ENCODE measurements at places on chromosomes 1 and 21.

GRCh38 chr1:23825762-23826522 is 713 bp upstream of the HMGCL start:
- no peak for DNase-seq

GRCh38 chr1:152681616-152682015 is 4.3 kb upstream of the LCE2B start:
- no peak for DNase-seq

DNA sequence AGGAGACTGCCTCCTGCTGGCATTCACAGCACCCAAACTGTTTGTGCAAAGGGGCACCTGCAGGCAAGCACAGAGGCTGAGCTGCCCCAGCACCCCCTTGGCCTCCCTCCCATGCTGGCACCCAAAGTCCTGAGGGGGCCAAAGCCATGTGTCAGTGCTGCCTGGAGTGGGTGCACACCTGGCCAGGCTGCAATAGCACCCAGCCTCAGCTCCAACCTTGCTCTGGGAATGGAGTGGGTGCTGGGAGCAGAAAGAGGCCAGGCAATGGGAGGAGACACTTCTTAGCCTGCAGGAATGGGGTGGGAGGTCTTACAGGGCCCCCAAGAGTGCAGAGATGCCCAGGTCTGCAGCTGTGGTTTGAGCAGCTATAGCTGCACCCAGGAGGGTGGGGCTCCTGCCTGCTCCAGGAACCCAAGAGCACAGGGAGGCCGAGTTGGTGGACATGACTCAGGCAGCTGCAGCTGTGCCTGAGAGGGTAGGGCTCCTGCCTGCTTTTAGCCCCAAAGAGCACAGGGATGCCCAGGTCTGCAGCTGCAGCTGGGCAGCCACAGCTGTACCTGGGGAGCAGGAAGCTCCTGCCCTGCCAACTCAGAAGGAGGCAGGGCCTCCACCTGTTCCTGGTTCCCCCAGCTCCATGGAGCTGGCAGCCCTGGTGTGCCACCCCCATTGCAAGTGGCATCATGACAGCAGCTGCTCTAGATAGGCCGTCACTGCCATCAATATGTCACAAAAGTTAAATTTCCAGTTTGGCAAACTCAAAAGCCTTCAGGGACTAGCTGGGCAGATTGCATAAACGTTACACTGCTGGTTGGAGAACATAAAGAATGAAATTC is 5.3 kb upstream of the CHD1L start:
- no peak for DNase-seq

GRCh38 chr1:113732802-113733201 is 26.5 kb downstream of the PHTF1 start:
- DNase-seq, result no peak

DNA sequence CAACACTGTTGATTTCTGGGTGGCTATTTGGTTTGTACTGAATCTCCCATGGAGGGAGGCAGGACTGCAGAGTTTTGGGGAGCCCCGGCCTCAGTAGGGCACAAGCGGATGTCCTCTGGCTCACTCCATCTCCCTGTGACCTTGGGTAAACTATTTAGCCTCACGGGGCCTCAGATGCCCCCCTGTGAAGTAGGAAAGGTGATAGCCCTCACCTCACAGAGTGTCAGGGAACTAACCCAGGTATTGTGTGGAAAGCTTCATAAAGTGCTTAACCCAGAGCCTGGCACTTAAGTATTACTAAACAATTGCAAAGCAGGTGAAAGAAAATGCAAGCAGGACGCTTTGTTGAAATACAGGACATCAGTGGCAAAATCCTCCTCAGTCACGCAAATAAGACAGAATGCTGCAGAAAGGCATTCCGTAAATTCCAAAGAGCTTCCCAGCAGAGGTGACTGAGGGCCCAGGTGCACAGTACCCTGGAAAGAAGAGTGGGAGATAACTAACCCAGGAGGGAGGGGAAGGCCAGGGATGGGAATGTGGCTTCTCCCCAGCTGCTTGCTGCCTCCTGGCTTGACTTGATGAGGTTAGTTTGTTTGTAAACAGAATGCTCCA is 436.3 kb downstream of the PRDM2 start:
- DNase-seq, result no peak

GRCh38 chr1:46183079-46183847 is 7.0 kb upstream of the P3R3URF start:
- DNase-seq, result peak; percentile 97

DNA sequence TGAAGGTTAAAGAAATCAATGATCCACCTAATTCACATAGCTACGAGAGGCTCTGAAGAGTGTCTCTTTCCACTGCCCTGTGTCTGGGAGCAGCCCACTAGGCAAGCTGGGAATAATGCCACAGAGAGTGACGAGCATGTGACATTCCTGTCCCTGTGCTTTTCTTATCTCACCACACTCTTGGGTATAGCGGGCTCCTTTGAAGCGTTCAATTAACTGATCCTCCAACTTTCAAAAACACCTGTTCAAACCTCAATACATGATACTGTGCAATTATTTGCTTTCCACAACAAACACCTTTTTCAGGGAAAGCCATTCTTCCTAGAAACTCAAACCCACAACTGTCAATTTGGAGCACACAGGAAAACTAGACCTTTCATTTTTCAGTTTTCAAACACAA is 43.4 kb downstream of the PLPP3 start:
- no peak for DNase-seq

DNA sequence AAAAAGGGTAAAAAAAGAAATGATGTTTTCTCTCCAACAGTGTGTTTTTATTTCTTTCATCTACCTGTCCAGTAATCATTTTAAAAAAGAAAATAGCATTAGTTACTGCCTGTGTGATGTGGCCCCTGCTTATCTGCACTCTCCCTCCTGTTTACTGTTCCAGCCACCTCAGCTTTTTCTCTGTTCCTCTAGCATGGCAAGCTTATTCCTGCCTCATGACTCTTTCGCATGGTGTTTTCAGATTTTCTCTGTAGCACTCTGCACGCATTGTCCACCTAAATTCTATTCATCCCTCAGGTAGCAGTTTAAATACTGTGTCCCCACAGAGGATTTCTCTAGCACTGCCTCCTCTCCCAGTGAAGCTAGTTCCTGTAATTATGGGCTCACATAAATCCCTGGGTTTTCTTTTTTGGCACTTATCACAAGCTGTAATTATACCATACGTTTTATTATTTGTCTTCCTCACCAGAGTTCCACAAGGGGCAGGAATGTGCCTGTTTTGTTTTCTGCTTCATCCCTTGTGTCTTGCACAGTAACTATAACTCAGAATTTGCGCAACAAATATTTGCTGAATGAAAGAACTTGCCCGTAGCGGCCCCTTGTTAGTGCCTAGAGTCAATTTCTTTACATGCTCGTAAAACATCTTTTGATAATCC is 51.4 kb upstream of the LRIG2 start:
- DNase-seq, result peak; percentile 13

DNA sequence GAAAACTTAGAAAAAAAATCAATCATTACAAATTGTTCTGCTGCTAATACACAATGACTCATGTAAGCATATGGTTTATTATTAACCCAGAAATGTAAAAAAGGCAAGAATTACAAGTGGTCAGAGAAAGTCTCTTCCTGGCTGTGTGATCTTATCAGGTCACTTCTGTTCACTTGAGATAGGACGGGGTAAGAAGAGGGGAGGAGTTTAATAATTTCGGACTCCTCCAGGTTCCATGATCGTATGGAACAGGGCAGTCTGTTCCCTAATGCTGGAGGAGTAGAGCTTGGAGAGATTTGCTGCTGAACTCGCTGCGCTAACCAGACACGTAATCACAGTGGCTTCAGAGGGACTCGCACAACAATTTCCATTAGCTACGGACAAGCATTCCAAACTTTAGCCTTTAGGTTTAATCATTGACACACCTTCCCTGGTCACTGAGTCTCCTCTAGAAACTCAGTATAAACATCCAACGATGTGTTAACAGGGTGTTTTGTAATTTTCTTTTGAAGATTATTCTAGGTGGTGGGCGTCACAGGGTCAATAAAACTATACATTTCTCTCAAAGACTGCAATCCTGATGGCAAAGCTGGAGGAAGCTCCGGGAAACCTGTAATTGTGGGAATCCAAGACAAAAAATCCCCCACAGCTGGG is 1.3 kb downstream of the CRYZ start:
- DNase-seq, result no peak

- DNase-seq, result peak; percentile 33
These were observed 39.6 kb downstream of the UCHL5 start for GRCh38 chr1:193019442-193020026.

GRCh38 chr1:165441166-165441880 is 3.6 kb downstream of the RXRG start:
- no peak for DNase-seq

DNA sequence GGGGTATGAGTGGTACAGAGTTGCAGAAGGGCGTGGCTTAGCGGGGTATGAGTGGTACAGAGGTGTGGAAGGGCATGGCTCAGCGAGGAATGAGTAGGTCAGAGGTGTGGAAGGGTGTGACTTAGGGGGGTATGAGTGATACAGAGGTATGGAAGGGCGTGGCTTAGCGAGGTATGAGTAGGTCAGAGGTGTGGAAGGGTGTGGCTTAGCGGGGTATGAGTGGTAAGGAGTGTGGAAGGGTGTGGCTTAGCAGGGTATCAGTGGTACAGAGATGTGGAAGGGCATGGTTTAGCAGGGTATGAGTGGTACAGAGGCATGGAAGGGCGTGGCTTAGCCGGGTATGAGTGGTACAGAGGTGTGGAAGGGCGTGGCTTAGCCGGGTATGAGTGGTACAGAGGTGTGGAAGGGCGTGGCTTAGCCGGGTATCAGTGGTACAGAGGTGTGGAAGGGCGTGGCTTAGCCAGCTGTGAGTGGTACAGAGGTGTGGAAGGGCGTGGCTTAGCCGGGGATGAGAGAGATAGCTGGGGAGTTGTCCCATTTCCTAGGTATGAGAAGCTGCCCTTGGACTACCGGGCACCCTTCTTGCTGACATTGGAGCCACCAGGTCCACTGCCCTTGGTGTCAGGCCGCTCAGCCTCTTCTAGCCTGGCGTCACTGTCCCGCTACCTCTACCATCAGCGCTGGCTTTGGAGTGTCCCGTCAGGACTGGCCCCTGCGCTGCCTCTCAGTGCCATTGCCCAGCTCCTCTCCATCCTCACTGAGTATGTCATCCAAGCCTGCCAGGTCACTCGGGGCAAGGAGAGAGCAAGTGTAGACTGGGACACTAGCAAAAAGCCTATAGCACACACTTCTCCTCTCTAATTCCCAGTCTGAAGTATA is 29.8 kb downstream of the HYI start:
- no peak for DNase-seq

- no peak for DNase-seq
These were observed 120.9 kb upstream of the PRDX6 start for GRCh38 chr1:173356191-173356762.

- DNase-seq, result no peak
These were observed 72.9 kb upstream of the CD53 start for GRCh38 chr1:110800079-110800478.

- DNase-seq, result no peak
These were observed 40.3 kb downstream of the MORN1 start for GRCh38 chr1:2350911-2351655.

- no peak for DNase-seq
These were observed 3.9 kb upstream of the IL10 start for GRCh38 chr1:206776229-206776628.

DNA sequence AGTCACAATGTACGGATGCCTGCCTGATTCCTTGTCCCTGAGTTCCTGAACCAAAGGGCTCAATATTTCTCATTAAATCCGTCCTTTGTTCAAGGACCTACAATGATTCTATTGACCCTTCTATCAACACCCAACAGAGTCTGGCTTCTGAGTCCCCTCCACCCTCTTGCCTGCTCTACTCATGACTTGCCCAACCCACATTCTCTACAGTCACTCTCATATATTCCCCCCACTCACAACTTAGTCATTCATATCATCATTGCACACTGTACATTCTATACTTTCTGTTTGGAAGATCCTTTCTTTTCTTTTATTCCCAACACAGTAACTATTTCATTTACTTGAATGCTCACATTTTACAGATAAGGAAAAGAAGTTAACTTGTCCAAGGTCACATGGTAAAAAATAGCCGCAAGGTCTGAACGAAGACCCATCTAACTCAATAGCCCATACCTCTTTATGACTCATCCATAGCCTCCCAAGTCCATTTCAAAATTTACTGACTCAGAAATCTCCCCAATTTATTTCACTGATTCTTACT is 3.6 kb downstream of the OTUD7B start:
- DNase-seq, result no peak

- no peak for DNase-seq
These were observed 100.9 kb upstream of the MARK1 start for GRCh38 chr1:220426989-220427388.

DNA sequence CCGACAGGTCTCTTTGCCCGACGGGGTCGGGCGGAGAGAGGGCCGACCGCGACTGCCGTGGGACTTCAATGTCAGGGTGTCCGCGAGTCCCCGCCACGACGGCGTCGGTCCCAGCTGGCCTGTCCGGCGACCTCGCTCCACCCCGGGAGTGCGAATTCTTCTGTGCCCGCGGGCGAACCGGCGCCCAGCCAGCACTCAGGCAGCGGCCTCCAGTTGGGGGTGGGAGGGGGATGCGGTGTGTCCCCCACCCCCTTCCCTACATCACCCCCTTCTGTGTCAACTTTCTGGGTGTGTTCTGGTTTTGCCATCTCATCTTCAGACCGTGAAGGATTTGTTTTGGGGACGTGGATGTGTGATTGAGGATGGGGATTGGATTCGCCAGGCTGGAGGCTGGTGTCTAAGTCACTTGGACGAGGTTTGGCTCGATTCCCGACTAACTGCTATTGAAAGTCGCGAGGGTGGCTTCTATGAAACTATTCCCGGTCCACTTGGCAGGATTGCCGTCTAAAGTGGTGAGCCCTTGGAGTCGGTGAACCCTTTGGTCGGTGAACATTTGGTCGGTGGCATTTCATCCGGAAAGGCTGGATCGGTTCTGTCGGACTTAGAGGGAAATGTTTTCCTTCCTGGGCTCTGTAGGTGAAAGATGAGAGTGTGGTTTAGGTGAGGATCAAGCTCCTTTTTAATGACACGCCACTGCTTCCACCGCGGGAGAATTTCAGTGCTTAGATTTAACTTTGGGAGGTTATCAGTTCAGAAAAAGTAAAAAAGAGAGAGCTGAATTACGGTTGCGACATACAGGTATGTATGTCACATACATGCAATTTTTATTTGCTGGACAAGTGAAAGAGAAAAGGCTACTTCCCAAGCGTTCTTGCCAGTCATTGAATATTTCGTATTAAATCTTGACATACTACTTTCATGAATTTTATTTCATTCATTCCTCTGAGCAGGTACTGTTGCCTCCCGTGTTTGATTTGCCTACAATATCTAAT is 771 bp downstream of the ABCD3 start:
- no peak for DNase-seq

- no peak for DNase-seq
These were observed 22.6 kb upstream of the ADARB1 start for GRCh38 chr21:45051580-45052434.

GRCh38 chr1:230422221-230422981 is 3.7 kb downstream of the PGBD5 start:
- DNase-seq, result no peak
